ENCODE measurements at places on chromosomes 7 and 10.

DNA sequence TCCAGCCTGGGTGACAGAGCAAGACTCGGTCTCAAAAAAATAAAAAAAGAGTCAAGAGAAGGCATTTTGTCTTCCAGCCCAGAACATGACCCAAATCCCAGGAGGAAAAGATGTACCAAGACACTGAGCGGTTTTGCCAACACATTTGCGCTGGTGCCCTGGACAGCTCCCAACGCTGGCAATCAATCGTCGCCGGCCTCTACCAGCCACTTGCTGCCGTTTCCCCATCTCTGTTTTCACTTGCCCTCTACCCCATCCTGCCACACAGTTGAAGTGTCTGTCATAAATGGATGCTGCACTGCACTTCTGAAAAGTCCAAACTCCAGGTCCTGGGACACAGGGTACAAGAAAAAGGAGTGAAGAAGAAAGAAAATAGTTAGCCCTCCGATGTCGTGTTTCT is 29.7 kb upstream of the CRTAC1 start:
- DNase-seq = no peak

- no peak for DNase-seq
Observed at GRCh38 chr10:121324678-121325213, 273.5 kb downstream of the FGFR2 start.

DNA sequence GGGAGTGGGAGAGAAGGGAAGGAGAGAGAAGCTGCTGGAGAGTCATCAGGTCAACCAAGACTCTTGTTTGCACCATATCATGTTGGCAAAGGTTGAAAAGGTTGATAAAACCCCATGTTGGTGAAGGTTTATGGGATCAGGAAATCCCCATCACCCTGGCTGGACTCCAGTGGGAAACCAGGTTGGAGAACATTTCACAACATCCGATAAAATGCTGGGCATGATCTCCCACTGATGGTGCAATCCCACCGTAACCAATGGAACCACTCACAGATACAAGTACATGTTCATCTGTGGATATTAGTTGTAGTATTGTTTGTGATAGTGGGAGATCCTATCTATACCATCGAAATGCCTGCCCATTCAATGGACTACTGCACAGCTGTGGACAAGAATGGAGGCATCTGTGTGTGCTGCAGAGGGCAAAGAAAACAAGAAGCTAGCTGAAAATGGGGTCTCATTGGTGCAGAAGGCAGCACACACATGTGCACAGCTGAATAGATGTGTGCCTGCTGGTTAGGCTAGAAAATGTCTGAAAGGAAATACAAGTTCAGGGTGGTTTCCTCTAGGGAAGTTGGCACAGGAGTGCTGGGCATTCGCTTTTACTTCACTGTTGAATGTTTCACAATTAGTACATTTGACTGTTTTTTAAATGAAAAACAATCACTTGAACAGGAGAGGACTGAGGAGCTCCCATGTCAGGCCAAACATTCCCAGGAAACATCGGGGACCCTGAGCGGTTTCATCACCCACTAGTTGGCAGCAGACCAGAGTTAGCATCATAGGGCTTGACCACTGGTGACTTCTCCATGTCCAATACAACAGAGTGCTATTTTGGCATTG is 80.4 kb upstream of the MGMT start:
- no peak for DNase-seq

DNA sequence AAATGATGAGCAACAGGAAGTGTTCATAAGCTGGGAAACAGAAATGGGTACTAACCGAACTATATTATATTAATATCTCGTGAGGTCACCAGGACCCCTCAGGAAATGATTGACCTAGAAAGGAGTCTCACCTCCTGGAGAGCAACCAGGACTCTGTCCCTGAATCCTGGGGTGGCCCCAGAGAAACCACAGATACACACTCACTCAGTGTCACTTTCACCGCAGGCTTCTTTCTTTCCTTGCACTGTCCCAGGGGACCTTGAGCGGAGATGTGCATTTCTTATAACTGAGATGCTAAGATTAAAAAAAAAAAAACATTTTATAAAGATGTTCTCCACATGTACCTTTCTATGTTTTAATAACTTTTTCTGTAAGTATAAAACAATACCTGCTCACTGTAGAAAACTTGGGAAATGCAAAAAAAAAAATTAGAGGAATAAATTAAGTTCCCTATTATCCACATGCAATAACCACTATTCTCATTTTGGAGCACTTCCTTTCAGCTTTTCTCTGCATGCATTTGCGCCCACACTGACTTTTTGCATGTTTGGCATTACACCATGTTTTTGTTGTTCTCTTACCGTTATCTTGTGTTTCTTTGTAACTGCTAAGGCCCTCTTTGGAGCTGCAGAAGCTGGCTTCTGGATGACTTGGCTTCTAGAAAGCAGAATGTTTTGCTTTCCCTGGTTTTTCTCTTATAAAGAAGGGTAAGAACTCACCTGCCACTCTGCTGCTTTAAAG is 15.0 kb downstream of the NOD1 start:
- DNase-seq = peak; percentile 43

DNA sequence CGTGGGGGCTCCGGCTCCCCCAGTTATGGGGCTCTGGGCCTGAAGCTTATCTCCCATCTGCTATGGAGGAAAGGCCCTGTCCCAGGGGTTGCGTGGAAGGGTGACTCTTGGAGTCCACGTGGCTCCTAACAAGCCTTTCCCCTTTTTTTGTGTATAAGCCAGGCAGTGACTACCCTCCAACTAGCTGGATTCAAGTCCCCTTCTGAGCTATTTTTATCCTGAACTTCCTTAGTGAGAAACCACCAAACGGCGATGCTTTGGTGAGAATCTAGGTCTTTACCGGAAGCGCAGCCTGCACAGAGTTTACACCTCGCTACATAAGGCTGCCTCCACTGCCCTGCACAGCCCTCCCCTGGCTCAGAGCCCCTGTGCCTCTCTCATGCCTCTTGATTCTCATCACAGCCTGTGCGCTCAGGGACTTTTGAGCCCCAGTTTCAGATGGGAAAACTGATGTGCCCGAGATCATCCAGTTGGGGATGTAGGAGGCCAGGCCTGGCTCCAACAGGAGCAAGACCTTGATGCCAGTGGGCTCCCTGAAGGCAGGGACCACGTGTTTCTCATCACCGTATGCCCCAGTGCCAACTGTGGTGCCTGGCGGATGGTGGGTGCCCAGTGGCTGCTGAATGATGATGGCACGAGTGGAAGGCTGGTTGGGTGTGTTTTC is 102.3 kb upstream of the PPIF start:
- peak; percentile 70 for DNase-seq

GRCh38 chr10:27719052-27719451 is 26.6 kb downstream of the MKX start:
- no peak for DNase-seq

- no peak for DNase-seq
Observed at GRCh38 chr7:152859781-152860191, 100.2 kb downstream of the ACTR3B start.

DNA sequence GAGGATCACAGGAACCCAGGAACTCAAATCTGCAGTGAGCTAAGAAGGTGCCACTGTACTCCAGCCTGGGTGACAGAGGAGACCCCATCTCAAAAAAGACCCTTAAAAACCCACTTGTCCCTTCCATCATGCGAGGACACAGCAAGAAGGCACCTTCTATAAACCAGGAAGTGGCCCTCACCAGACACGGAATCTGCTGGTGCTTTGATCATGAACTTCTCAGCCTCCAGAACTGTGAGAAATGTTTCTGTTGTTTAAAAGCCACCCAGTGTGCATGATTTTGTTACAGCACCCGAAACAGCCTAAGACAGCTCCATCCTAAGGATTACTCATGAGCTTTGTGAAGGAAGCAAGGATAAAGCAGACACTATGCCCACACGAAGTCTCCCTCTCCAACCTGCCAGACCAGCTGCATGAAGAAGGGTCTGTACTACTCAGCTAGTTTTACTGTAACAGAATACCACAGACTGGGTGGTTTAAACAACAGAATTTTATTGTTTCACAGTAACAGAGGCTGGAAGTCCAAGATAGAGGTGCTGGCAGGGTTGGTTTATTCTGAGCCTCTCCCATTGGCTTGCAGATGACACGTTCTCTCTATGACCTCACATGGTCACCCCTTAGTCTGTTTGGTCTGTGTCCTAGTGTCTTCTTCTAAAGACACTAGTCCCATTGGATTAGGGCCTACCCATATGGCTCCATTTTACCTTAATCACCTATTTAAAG is 13.7 kb downstream of the VIM start:
- DNase-seq = no peak
